ENCODE measurements at places on chromosomes 4 and X.
A peak's percentile ranks its signal among the peaks of the same experiment; 100 is the strongest.

DNA sequence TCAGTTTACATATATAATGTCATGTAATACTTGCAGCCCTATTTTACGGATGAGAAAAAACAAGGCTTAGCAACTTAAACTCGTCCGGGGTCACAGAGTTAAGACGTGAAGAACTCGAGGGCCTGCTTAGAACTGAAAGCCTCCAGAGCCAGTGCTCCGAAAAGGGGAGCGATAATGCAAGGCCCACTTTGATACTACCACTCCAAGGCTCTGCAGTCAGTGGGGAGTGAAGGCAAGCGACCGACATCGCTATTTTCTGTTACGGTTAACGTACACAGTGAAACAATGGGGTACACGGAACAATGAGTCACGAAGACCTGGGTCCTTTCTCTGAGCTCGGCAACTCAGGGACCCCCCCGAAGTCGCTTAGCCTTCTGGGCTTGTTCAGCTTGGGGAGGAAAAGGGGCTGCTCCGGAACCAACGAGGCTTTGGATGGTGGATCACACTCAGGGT lies 965 bp downstream of the PPA2 start:
- DNase-seq: no peak

GRCh38 chr4:154660052-154660451 lies 47.6 kb upstream of the FGG start:
- no peak for DNase-seq

- DNase-seq: no peak
Measured at GRCh38 chr4:159035570-159035969, 67.3 kb upstream of the RAPGEF2 start.

- no peak for DNase-seq
Measured at GRCh38 chr4:59200992-59201391, 1999.1 kb upstream of the ADGRL3 start.

DNA sequence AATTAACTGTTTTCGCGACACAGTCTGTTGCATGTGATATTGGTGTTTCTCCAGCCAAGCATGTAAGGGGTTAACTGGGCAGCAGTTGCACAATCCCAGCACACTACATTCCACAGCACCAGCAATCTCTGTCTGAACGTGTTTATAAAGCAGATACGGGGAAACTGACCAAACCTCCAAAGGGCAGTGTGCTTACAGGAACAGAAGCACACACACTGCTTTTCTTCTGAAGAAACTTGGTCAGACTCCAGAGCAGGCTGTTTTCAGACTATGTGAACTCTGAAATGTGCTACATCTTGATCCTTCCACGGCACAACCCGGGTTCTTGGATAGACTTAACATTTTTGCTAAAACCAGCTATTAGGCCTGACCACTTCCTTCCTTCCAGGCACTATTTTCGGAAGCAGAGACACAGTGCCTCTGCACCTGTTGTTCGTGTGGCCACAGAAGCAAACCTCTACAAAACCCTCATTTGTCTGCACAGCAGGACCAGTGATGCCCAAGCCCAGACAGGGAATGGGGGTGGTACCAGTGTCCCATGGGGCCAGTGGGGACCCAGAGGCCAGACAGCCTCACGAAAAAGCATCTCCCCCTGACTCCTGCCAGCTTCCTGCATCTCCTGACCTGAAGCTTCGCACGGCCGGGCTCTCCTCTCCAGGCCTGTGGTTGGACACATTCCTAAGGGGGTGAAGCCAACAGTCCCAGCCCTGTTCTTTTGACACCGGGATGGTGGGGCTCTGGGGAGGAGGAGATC lies 90.1 kb downstream of the IRF2 start:
- no peak for DNase-seq

- DNase-seq: no peak
Measured at GRCh38 chrX:25650216-25650820, 487.8 kb upstream of the MAGEB18 start.

DNA sequence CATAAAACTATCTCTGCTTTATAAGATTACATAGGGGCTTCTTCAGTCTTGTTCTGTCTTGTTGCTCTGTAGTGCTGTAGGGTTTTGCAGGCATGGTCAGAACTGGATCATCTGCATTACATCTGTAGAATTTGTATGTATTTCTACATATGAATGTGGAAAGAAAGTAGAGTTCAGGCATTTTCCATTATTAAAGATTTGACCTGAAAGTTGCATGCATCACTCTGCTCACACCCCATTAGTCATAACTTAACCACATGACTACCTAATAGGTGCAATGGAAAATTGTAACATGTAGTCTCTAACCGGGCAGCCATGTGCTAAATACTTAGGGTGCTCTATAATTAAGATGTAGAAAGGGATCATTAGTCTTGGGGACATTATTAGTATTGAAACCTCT lies 45.7 kb upstream of the AGA start:
- DNase-seq: no peak

DNA sequence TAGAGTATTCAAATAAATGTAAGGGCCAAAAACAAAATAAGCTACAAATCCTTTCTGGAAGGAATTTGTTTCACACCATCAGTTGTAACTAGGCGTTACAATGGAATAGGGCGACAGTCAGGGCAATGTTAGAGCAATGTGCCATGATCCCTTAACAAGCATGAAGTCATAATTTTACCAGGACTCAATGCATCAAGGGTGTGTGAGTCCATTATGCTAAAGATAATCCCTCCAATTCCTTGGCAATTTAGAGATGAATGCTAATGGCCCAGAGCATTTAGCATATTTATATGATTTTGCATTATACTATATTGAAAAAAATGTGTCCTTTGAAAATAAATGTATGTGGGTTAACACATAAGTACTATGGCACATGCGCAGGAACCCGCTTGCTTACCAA lies 73.1 kb downstream of the GRIA2 start:
- DNase-seq: no peak

- DNase-seq: no peak
Measured at GRCh38 chrX:41055740-41056139, 29.5 kb upstream of the USP9X start.

DNA sequence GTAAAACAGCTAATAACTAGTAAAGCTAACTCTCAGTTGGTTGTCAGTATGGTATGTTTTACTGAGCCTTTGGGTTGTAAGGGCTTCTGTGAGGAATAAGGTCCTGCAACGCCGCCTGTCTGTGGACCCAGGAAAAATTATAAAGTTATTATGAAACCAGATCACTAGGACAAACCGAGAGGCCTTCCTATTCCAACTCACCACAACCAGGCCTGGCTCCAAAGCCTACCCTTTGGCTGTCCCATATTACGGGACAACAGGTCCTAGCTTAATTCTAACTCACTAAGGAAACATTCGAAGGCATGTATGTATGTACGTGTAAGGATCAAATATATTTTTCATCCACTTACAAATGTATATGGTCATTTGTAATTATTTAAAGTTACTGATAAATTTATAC lies 1.4 kb downstream of the ANKRD17 start:
- peak; percentile 19 for DNase-seq

GRCh38 chrX:153614818-153615217 lies 15.9 kb upstream of the CCNQ start:
- no peak for DNase-seq

DNA sequence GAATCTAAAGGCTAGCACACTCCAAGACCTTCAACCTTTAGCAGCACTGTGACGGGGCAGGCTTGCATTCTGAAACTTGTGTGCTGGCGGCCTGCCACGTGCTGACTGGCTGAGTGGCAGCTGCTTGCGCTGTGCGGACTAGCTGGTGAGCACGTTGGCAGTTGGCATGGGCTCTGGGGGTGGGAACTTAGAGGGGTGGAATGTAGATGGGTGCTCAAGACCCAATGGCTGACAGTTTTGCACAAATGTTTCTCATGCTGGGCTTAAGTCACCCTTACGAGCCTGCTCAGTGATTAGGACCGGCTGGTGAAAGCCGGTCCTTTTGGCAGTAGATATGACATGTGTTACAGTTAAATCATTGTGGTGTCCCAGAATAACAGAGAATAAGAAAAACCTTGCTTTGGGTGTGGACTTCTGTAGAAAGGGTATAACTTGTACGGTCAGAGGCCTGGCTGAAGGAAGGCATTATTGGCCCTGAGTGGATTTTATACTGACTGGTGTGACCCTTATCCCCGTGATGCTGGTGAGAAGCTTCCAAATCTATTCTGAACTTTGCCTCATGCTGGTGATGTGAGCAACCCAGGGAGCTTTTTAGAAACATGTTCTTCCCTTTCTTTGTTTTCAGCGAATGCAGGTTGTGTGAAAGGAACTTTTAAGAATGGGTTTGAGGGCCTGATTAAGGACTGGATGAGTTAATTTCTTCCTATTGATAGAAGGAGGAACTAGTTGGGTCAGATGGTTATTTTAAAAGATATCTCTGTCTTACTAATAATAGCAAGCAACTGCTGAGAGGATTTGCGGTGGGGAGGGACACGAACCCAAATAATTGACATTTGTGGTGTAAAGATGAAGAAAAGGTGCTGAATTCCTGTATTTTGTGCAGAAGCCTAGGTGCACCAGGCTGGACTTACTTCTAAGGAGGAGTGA lies 107.4 kb upstream of the SLC4A4 start:
- DNase-seq: no peak

GRCh38 chr4:153074936-153075630 lies 129.2 kb upstream of the TRIM2 start:
- DNase-seq: no peak

DNA sequence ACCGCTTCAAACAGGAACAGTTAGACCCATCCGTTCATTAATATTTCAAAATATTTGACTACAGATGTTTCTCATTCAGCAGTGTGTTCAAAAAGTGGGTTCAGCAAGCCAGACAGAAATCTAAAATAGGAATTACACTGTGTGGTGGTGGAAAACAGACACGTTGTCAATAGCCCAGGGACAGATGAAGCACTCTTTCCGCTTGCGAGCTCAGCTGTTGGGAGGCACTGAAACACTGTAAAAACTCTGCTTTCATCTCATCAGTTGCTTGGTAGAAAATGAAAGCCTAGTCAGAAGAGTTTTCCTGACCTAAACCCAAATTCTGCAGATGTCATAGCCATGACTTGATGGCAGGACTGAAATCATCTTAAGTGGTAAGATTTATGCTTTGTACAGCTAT lies 38.5 kb downstream of the LRP2BP start:
- DNase-seq: no peak

DNA sequence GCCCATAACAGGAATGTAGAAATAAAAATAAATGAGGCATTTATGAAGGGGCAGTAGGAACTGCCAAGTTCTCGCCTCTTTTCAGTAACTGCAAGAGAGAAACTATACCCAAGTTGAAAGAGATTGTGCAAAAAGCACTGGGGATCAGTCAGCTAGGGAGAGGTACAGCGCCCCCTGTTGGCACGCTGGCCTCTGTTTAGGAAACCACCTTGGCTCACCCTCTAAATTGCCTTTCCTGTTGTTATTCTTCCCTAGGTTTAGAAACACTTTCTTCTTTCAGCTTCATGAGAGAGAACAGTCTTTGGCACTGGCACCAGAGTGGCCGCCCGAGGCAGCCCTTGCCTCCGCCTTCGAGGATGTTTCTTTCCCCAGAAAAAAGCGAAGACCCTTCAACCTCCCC lies 348.5 kb downstream of the MID1IP1 start:
- peak; percentile 44 for DNase-seq

GRCh38 chrX:132199941-132200340 lies 19.3 kb downstream of the RAP2C start:
- no peak for DNase-seq

- DNase-seq: no peak
Measured at GRCh38 chrX:127404161-127404560, 584.6 kb downstream of the PRR32 start.

DNA sequence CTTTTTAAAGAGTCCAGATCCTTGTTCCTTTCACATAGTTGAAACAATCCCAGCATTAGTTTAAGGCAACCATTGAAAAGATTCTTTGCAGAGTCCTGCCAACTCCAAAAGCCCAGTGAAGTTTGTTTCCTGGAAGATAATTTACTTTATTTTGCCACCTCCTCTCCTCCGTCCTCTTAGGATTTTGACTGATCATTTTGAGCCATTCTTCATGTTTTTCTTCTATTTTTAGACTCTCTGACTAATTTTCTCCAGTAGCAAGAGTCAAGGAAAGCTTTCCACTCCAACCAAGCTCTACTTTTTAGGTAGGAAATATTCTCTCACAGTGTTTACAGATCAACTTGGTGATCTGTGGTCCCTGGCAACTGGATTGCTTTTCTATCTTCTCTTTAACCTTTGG lies 10.3 kb downstream of the NCBP2L start:
- no peak for DNase-seq

DNA sequence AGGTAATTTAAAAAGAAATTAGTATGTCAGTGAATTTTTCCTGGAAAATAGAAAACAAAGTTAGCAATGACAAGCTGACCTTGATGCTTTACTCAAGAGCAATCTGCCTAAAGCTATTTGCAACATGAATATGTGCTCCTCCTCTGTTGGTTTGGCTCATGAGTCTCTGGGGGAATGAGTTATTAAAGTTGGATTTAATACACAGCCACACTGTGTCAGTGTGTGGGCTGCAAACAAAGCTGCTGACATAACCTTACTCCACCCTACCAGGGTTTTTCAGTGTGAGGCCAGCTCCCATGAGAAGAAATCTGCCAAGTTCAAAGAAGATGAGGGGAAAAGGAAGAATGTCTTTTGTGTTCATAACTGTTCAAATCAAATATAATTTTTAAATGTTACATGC lies 280.5 kb downstream of the TLL1 start:
- no peak for DNase-seq

GRCh38 chr4:128682942-128683666 lies 126.4 kb upstream of the JADE1 start:
- DNase-seq: no peak

DNA sequence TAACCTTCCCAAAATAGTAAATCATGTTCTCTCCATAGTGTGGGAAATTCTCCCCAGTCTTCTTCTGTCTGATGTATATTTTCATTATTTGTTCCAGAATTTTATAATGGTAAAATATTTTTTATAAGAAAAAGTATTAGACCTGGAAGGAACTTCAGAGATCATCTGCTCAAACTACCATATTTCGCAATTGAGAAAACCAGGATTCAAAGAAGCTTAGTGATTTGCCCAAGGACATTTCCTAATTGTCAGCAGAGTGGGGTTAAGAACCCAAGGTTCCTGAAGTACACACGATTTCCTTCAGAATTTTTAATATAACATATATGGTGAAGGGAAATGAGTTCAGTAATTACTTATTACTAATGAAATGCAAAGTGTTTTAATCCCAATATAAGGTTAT lies 24.1 kb downstream of the OCIAD1 start:
- DNase-seq: no peak

DNA sequence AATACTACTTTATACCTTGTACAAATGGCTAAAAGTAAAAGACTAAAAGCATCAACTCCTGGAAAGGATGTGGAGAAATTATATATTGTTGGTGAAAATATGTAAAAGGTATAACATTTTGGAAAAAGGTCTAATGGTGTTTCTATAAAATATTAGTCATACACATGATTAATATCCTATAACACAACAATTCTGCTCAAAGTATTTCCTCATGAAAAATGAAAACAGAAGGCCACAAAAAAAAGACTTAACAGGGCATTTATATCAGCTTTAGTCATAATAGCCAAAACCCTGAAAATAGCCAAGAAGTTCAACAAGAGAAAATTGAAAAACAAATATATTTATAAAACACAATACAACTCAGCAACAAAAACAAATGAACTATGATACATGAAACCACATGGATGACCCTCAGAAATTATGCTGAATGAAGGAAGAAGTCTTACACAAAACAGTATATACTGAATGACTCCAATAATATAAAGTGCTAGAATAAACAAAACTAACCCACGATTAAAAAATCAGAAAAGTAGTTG lies 38.8 kb downstream of the TBCK start:
- no peak for DNase-seq

GRCh38 chr4:121758925-121759568 lies 5.9 kb downstream of the SMIM43 start:
- no peak for DNase-seq

- DNase-seq: no peak
Measured at GRCh38 chrX:20620306-20620705, 353.6 kb upstream of the RPS6KA3 start.
